Ecto neural progenitor cell (in vitro differentiated cells): ENCODE measurements at places on chromosomes 4 and X.

DNA sequence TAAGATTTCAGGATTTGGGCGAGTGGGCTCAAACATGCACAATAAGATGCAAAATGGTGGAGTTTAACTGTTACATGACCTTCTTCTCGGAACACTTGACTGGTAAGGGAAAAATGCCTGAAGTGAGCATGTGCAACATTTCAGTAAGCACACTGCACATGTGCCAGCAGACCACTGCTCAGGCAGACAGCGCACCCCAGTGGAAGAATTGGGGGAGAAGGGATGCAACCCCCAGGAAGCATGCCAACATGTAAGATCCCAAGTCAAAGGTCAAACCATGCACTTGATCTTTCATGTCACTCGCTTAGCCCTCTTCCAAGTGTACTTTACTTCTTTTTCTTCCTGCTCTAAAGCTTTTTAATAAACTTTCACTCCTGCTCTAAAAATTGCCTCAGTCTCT, 256.3 kb downstream of the CENPC start:
- DNase-seq, result peak; percentile 61

GRCh38 chrX:133497356-133497755, 82.1 kb upstream of the GPC4 start:
- no peak for DNase-seq

DNA sequence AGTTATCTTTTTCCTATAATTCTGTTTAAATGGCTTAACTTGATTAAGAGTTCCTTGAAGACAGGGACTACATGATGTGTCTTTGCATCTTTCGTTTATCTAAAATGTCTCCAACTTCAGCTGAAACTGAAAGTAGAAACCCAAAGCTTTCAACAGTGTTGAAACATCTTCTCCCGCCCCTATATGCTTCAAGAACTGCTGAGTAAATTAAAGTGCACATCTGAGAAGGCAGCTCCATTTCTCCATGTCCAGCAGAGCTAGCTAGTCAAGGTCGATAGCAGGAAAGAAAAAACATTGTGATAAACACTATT, 185.7 kb upstream of the TBL1X start:
- no peak for DNase-seq

DNA sequence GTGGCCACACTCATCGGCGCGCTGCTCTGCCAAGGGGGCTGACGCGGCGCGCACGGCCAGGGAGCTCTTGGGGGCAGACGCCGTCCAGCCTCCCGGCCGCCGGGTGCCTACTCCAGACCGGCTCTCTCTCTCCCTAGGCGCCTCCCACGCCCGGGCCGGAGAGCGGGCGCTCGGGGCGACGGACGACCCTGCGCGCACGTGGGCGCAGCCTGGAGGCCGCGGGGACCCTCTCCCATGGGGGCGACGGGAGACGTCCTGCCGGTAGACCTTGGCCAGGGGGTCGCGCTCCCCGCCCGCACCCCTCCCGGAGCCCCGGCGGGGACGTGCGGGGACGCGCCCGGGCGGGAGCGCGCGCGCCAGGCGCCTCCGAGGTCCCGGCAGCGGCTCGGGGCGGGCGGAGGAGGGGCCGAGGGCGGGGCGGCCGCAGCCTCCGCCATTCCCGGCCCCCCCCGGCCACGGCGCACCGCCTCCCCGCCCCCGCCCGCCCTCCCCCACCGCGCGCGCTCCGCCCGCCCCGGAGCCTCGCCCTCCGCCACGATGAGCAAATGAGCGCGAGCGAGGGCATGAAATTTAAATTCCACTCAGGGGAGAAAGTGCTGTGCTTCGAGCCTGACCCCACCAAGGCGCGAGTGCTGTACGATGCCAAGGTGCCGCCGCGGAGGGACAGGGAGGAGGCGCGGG, at the start of gene MSL3:
TSS of gene MSL3 (plus strand) at position 519 of the 681 bp plus-strand sequence. CDS start at position 546, 27 bp downstream.
- DNase-seq, result peak; percentile 74

GRCh38 chr4:1732911-1733310, 11.6 kb downstream of the TACC3 start:
- no peak for DNase-seq

- DNase-seq, result no peak
These were observed 33.8 kb downstream of the TSPAN5 start for GRCh38 chr4:98624642-98625041.

GRCh38 chrX:108313669-108314068, 124.6 kb downstream of the COL4A6 start:
- no peak for DNase-seq

DNA sequence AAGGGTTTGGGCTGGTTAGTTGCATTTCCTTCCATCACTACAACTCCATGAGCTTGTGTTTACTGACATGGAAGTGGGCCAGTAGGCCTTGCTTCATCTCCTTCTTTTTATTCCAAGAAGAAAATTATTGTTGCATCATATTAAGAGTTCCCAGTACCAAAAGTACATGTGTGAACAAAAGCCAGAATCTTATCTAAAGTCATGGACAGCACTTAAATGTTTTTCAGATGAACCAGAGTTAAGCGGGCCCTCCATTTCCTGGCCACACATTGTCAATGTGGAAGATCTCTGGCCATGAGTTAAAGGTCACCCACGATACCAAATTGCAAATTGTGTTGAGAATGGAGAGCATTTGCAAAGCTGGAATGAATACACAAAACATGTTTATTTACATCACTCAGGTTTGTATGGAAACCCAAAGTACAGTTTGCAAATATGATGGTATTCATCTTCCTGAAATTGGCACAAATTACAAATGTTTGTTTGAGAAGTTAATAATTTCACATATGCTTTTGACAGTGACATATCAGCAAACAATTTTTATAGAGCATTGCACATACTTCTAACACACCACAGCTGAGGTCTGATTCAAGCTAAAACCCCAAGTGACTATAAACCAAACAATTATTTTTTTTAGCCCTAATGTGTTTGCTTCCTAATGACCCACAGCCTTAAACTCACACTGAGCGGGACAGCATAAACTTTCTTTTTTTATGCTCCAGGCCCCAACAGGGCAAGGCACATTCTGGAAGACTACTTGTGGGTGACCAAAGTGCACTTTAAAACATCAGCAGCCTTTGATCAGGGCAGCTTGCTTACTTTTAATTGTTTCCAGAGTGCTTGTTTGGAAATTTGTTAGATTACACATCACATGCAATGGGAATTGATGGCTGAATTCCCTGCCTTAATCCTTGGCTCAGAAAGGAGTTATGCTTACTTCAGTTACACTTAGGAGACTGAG, 502.9 kb upstream of the SLIT2 start:
- DNase-seq, result no peak

DNA sequence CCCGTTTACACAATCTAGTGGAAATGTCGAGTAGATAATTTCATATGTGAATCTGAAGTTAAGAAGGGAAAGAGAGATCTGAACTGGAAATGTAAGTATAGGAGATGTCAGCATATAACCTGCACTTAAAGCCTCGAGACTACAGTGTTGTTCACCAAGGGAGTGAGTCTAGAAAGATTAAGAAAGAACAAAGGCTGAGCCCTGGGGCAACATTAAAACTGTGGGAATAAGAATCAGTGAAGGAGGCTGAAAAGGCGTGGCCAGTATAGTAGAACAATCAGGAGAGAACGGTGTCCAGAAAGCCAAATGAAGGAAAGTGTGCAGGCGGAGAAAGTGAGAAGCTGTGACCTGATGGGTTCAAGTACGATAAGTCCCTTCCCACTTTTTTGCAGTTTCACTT, 118.8 kb upstream of the TENM3 start:
- DNase-seq, result no peak

- peak; percentile 75 for DNase-seq
These were observed 5.9 kb downstream of the BCOR start for GRCh38 chrX:40091691-40092421.

GRCh38 chrX:77442728-77443127, 4.5 kb upstream of the FGF16 start:
- no peak for DNase-seq

GRCh38 chr4:39715788-39716187, 17.9 kb downstream of the UBE2K start:
- no peak for DNase-seq

DNA sequence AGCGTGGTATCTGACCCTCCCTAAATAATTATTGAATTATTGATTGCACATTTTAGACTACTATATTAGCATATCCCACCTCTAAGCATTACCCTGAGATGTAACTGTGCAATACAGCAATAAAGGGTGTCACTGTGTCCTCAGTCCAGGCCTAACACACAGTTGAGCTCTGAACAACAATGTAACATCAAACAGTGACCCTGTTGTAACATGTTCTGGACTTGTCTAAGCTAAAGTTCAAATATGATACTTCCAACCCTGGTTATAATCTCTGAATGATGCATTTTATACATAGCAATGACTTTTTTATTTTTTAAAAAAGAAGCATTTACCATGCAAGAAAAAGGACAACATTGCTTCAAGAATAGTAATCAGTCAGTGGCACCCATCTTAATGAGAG, 61.6 kb upstream of the DMD start:
- no peak for DNase-seq

- DNase-seq, result no peak
These were observed 31.6 kb downstream of the IQCM start for GRCh38 chr4:149784018-149784417.

- DNase-seq, result no peak
These were observed 170.5 kb downstream of the PALLD start for GRCh38 chr4:168667376-168667775.

DNA sequence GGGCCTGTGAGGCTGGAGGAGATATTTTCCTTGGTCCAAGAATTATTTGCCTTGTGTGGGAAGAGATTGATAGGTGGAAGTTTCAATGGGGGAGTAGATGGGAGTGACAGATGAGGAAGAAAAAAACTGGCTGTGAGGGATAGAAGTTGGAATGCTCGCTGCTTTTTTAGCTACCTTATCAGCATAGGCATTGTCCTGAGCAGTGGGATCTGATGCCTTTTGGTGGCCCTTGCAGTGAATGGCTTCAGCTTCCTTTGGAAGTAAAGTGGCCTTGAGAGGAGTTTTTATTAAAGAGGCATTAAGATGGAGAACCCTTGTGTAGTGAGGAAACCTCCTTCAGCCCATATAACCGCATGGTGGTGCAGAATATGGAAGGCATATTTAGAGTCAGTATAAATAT, 16.0 kb downstream of the KLKB1 start:
- DNase-seq, result no peak

DNA sequence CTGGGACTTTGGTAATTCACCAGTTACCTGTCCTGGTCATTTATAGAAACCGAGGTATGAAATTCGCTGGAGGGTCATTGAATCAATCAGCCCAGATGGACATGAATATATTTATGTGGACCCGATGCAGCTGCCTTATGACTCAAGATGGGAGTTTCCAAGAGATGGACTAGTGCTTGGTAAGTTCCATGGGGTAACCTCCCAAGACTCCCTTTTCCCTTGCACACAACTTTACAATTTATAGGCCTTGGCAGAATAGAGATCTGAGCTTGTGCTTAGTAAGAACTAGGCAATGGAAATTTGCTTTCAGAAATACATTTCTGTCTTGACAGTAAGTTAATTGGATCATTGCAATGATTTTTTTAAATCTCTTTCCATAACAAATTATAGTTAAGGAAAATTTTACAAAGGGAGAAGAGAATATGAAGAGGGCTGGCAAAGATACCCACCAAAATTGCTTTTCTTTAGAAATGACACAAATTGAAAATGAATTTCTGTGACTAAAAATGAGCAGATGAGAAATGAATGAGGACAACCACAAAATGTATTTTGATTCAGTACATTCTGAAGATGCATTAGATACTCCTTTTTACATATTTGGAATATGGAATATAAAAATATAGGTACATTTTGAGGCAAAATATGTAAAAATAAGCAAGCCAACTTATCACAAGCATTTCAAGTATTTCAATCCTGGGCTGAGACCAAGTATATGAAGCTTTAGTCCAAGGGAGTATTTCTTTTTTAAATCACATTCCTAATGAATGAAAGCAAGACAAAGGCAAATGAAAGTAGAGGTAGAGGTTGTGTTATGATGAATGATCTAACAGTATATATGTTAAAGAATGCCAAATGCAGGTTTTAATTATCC, 45.9 kb downstream of the PDGFRA start:
- no peak for DNase-seq

DNA sequence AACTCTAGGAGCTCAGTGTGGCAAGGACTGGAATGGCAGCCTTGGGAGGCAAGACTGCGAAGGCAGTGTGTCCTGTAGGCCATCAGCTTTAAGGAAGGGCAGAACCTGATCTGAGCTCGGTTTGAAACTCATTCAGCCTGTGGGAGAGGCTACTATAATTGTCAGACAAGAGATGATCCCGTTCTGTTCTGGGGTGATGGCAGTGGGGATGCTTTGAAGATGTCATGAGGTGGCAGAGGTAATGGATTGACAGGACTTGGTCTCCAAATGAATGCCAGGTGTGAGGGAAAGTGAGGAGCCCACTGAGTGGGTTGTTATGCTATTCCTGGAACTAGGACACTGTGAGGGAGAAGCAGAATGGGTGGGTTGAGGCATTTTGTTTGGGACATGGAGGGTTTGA, 144.9 kb downstream of the PJA1 start:
- no peak for DNase-seq

DNA sequence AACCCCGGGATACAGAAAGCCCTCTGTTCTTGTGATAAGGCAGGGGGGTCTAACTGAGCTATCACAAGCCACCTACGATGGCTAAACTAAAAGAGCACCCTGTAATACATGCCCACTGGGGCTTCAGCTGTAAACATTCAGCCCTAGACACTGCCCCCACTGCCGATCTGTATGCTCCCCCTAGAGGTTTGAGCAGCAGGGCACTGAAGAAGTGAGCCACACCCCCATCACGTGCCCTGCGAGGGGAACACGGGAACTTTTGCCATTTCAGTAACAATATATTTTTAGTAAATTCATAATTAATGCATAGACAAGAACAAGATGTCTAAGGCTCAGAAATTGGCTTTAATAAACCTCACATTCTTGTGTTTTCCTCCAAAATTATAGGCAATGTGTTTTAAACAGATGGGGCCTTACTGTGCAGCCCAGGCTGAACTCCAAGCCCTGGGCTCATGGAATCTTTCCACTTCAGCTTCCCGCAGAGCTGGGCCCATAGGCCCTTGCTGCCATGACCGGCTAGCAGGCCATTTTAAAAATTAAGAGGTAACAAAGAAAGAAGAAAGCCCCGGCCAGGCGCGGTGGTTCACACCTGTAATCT, 235.3 kb upstream of the SFRP2 start:
- no peak for DNase-seq
